ENCODE measurements at places on chromosomes 5 and 9.

DNA sequence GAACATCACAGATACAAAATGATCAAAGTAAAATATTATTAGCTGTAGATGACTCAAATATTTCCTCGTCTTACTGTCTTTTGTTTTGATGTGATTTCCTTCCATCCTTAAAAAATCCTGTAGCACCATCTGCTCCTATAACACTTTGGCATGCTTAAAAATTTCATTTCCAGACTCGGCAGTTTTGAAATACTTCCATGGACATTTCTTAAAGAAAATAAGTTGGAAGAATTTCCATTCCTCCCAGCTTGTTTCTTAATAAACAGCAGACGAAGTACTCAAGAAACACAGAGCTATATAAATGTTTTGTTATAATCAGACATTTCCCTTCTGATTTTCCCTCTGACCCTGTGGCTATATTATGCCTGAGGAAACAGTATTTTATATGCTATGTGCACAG is 41.2 kb upstream of the SVEP1 start:
- DNase-seq = no peak

DNA sequence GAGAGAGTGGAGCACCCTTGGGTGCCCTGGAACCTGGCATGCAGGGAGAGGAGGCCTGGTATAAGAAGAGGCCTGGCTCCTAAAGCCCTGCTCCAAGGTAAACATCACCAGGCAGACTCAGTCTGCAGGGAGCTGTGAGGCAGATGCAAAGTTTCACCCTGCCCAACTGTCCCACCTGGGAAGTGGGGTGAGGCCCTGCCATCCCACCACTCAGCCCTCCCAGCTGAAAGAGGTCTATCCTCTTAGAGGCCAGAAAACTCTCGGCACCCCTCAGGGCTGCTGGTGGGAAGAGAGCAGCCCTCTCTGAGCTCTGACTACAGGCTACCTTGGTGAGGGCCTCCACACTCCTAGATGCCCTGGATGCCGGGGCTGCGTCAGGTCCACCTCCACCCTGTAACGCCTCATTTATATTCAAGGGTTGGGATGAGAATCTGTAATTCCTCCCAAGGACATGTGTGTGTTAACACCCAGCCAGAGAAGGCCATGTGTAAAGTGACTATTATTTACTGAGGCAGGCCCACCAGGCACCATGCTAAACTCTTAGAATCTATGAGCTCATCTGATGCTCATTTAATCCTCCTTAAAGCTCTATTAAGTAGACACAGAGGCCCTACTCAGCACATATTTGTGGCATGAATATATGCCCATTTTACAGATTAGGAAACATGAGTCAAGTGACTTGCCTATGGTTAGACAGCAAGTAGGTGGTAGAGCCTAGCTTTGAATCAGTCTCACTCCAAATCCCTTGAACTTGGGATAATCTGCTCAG is 205.9 kb downstream of the FSTL4 start:
- no peak for DNase-seq

GRCh38 chr9:113355040-113355596 is 5.8 kb downstream of the BSPRY start:
- DNase-seq = no peak

GRCh38 chr9:31601666-31602065 is 782.8 kb upstream of the ACO1 start:
- DNase-seq = no peak

- DNase-seq = no peak
Measured at GRCh38 chr9:114030364-114030763, 47.7 kb downstream of the AMBP start.

DNA sequence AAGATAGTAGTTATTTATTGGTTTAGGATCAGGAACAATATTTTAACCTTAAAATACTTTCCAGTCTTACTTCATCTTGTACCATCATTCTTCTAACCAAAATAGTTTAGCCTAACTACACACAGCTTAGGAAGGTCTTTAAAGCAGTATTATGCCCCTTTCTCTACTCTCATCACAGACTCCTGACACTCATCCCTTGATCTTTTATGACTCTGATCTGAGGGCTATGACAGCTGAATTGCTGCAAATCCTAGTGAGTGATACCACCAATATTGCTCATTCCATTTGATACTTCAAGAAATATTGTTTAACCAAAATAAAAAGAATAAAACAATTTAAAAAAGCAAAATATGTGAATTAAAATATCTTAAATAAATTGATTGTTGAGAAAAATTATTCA is 746.6 kb upstream of the ACO1 start:
- no peak for DNase-seq

- no peak for DNase-seq
Measured at GRCh38 chr9:114484854-114485443, 20.3 kb downstream of the WHRN start.

DNA sequence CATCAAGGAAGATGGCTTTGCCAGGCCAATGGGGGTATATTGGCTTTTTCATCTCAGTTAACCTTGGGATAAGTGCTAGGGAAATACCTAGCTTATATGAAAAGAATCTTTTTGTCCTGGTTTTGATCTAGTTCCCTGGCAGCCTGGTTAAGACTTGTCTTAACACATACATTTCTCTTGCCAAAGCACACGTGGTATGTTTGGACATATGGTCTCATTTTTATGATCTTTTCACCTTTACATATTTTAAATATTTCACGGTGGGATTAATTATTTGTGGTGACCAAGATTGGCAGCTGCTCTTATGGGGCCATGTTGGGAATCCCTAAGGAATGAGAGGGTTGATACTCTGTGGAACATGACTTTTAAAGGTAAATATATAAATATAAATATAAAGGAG is 312.5 kb downstream of the NPR3 start:
- no peak for DNase-seq

DNA sequence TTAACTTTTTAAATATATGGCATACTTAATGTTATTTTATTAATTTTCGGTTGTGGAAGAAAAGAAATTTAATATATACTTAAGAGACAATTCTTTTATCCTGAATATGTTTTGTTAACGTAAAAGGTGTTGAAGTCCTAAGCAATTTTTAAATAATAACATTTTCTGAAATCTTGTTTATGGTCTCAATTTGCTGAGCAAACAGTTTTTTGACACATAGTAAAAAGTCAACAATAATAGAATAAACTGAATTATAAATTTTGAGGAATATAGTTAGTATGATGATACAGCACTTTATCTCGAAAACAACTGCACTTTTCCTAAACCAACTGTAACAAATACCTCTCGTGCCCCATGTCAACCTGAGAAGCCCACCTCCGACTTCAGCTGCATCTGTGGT is 229.8 kb upstream of the TARS1 start:
- DNase-seq = no peak

GRCh38 chr9:87516926-87517290 is 19.2 kb downstream of the DAPK1 start:
- no peak for DNase-seq

DNA sequence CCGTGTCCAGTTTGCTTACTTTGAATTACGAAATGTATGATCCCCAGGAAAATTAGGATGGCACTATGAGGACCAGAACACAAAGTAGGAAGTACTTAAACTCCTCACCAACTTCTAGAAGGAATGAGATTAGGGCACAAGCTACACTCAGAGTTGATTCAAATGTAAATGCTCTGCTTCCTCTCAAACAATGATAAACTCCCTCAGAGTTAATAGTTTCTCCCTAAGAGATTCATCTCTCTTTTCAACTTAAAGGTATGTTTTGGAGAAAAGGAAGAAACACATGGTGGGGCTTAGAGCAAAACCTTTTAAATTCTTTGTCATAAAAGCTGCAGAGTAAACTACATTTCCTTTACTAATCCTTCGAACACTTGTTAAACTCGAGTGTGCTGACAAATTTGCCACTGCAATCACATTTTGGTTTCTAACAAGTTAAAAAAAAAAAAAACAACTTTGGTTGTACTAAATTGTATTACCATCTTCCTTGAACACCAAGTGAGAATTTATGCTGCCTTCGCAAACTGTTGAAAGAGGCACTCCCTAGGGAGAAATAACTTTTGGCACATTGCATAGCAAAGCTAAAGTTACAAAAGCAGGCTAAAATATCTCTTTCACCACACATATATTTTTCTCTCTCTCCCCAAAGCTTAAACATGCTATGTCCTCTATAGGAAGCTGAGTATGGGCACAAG is 66.6 kb downstream of the DENND1A start:
- DNase-seq = no peak

DNA sequence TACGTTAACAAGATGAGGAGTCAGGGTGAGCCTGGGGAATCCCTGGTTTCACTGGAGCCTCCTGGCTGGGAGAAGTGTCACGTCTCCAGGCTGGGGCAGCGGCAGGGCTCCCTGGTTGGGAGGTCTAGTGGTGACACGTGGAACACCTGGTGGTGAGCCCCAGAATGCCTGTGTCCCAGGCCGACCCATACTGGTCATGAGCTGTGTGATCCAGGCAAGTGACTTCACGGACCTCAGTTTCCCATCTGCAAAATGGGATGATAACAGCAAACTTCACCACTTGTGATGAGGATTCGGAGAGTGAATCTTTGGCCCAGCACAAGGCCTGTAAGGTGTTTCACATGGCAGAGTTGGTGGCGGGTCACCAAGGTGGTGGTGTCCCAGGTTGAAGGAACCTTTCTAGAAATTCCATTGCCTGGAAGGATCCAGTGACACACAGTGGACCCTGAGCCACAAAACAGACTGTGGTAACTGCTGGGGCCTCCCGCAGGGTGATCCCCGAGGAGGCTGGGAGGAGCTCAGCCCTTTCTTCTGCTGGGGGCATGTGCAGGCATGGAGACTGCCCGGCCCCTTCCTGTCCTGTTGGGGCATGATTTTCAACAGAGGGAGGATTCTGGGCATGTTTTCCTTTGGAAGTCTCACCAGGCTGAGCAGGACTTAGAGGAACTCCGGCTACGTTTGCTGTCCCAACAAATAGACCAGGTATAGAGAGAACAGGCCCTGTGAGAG is 153.9 kb upstream of the IER5L start:
- no peak for DNase-seq

DNA sequence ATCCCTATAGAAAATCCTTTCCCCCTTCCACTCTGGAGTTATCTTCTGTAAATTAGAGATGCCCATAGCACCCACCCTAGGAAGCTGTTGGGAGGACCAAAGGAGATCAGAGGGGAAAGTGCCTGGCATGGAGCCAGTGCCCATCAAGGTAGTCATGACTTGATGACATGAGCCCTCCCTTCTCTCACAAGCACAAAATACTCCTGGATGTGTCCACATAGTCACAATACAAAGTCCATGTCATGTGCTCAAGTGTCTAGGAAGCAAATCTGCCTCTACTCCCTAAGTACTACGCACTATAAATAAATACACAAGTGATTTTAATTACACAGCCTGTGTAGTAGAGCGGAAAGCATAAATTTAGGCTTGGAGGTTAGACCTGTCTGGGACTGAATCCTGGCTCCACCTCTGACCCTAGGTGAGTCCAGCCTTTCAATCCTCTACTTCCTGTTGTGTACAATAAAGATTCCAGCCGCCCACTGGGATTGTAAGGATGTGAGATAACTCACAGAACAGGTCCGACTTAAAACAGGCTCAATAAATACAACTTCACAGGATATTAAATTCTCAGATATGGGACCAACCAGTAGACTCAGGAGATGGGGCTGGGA is 30.6 kb downstream of the TTC39B start:
- DNase-seq = no peak

- no peak for DNase-seq
Measured at GRCh38 chr5:112388074-112388473, 31.0 kb downstream of the EPB41L4A start.

DNA sequence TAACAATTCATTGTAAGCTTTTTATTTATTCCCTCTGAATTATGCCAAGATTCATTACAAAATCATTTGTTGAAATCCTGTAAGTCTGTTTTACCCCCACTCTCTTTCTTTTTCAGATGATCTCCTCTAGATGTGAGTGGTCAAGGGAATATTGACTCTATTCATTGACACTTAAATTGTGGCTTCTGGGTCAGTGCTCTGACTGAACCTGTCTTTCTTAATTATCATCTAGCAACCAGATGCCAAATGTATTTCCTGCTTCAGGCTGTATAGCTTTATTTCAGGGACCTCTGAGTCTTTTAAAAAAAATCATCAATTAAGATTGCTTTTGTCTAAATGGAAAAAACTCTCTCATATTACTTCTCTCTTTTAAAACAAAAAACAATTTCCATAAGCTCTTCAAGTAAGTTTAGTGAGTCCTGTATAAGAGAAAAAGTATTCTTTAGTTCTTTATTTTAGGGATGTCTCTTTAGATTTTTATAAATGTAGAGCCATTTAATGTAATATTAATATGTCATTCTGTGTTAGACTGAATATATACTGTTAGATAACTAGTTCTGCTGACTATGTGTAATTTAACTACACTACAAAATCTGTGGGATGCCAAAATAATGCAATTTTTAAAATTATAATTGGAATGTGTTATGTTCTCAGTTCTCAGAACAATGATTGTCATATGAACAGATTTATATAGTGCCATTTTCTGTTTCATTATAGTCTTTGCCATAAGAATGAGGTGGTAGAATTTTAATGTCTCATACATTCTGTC is 645.8 kb upstream of the EDIL3 start:
- no peak for DNase-seq

- DNase-seq = no peak
Measured at GRCh38 chr5:75678155-75678554, 39.1 kb downstream of the POC5 start.

GRCh38 chr5:87099968-87100367 is 167.7 kb upstream of the RASA1 start:
- no peak for DNase-seq

- no peak for DNase-seq
Measured at GRCh38 chr5:116905885-116906284, 331.3 kb upstream of the SEMA6A start.

- no peak for DNase-seq
Measured at GRCh38 chr9:4700091-4700490, 20.7 kb downstream of the CDC37L1 start.

DNA sequence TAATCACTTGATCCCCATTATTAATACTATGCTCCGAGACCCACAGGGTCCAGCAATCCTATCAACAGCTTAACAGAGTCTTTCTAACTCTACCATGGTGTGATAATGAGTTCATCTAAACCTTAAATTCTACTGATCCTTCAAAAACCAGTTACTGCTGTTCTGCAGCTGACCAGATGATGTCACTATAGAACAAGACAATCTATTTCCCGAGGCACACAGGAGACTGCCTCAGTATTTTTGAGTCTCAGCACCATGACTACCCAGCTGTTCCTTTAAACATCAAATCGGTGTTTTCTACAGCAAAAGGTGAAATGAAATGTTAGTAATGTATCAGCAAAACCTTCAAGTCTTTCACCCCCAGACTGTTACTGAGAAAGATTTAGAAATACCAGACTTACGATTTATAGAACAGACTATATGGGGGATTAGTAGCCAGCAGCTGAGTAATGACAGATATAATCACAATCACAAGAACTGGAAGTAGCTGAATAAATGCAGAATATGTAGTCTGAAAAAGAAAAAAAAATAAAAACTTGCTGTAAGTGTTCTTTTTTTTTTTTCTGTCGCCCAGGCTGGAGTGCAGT is 16.9 kb downstream of the DNAJC18 start:
- no peak for DNase-seq
